ENCODE measurements at places on chromosomes 12 and 14.

DNA sequence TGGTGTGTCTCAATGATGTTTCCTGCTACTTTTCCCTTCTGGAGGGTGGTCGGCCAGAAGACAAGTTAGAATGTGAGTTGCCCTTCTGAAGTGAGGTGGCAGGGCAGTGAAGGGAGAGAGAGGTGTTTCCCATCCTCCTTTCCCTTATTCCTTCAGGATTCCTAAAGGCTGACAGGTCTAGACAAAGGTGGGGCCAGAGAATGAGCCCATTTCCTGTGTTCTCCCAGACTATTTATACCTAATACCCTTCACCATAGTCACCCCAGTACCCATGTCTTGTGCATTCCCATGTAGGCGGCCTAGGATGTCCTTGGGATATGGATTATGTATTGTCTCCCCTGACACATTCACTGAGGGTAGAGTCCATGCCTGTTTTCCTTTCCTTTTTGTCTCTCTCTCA is 7.0 kb downstream of the DGKA start:
- no peak for DNase-seq

- DNase-seq: no peak
These were observed 17.1 kb upstream of the OR4K17 start for GRCh38 chr14:20093442-20093841.

GRCh38 chr14:92987713-92988510 is 65.0 kb downstream of the CHGA start:
- DNase-seq: peak; percentile 24

GRCh38 chr12:71139153-71139735 is 18.6 kb downstream of the TSPAN8 start:
- DNase-seq: no peak

DNA sequence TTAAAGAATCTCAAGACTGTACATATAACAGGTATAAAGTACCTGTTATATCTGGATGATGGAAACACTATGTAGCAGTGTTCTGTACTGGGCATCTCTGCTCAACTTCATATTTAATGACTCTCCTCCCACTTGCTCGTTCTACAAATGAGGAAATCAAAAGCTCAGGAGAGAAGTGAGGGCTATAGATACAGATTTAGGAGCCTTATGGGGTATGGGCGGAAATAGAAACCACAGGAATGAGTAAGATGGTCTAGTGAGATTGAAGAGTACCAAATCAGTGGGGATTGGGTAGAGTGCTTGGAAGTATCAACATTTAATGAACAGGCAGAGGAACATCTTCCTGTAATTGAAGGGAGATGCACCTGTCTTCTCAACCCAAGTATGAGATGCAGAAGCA is 23.8 kb upstream of the POLR3B start:
- DNase-seq: no peak

- no peak for DNase-seq
These were observed 45.7 kb upstream of the YARS2 start for GRCh38 chr12:32801269-32801980.

GRCh38 chr12:88529531-88530488 is 50.5 kb downstream of the KITLG start:
- DNase-seq: no peak

- DNase-seq: no peak
These were observed 23.7 kb upstream of the PARP11 start for GRCh38 chr12:3896801-3897351.

DNA sequence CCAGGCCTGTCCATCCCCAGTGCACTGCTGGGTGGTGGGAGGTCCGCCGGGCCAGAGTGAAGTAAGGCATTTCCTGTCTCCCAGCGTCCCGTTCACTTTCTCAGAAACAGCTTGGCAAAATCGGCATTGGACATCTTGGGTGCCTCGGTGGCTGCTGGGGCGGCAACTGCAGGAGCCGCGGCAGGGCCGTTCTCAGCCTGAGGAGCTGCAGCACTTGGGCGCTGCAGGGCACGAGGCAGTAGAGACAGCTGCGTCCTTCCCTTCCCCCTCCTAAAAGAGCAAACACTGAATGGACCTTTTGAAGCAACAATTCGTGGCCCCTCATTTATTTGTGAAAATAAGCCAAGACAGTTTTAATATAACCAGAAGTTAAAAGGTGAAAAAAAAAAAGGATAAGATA is 8.3 kb downstream of the FICD start:
- DNase-seq: no peak

- DNase-seq: no peak
These were observed 990.2 kb downstream of the GALC start for GRCh38 chr14:87002776-87003175.

DNA sequence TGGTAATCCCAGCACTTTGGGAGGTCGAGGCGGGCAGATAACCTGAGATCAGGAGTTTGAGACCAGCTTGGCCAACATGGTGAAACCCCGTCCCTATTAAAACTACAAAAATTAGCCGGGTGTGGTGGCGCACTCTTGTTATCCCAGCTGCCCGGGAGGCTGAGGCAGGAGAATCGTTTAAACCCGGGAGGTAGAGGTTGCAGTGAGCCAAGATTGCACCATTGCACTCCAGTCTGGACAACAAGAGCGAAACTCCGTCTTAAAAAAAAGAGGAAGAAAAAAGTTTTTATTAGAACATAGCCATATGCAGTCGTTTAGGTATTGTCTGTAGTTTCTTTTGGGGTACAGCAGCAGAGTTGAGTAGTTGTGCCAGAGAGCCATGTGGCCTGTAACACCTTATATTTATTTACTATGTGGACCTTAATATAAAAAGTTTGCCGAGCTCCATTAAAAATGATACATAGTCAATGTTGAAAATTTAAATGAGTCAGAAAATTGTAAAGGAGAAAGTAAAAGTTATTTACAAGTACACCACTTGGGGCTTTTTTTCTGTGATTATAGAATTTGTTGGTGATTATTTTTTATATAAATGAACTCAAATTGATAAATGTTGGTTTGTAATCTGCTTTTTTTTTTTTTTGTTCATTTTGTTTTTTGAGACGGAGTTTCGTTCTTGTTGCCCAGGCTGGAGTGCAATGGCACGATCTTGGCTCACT is 2.2 kb downstream of the ADIPOR2 start:
- DNase-seq: no peak

DNA sequence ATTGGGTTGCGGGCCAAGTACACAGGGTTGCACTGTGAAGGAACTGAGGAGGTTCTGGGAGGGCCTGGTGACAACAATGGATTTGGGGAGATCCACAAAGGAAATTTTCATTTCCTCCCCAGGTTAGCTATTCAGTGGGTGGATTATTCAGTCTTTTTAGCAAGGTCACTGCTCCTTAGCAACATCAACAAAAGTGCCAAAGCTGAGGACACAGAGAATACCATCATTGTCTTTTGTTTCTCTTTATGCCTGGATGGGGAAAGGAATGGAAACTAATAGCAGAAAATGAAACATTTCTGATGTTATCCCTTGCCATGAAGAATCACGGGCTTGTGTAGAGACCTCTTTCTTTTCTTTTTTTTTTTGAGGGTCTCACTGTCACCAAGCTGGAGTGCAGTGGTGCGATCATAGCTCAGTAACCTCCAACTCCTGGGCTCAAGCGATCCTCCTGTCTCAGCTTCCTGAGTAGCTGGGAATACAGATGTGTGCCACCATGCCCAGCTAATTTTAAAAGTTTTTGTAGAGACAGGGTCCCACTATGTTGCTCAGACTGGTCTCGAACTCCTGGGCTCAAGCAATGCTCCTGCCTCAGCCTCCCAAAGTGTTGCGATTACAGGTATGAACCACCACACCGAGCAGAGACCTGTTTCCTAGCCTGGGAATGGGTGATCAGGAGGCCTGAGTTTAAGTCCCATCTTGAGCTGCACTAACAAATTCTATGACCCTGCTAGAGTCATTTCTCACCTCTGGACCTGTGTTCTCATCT is 6.5 kb downstream of the PPP1R3E start:
- no peak for DNase-seq

GRCh38 chr14:98692832-98693231 is 579.2 kb downstream of the BCL11B start:
- no peak for DNase-seq

DNA sequence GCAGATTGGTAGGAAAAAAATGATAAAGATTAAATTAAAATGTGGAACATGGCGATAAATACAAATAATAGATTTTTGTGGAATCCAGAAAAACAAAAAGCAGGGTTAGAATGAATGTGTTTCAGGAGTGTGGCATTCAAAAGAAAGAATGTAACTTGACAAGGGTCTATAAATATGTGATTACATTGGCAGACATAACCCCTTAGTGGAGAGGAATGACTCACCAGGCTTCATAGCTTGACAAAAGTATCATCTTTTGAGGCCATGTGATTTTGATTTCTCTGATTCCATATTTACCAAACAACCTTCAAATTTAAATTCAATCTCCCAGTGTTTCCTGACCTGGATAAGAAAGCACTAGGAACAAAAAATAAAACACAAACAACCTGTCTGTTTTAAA is 24.4 kb upstream of the MGST1 start:
- no peak for DNase-seq
